ENCODE measurements at places on chromosomes 1 and 21. TPM values are rescaled to one million over a fixed set of nuclear protein-coding genes. Genes with fewer than 3 reads are reported as not detected.

DNA sequence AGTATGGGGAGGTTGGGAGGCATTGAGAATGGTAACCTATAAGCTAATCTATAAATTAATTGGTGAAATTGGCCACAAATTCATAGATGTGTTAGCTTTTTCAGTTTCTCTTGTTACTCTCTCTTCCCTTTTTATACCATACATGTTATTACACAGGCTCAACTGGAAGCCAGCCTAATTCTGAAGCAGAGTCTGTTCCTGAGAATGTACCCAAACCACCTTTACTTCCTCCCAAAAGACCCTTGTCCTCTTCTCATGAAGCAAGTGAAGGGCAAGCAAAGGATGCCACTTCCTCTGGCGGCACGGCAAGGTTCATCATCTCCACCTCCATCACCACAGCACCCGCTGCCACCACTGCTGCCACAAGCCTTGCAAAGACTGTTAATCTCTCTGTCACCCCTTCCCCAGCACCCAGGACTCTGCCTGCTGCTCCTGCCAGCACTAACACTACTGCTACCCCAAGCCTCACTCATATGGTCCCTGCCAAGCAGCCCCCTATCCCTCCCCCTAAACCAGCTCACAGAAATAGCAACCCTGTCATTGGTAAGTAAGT is 39.5 kb upstream of the RCC1 start:
- no peak for DNase-seq

Gene SLAMF7
- total RNA-seq: not detected

- no peak for DNase-seq
Measured at GRCh38 chr1:245991266-245991665, 515.8 kb downstream of the SMYD3 start.

Gene SLC25A34
- total RNA-seq: 1.2 TPM

GRCh38 chr1:241240069-241240468 is 116.9 kb downstream of the RGS7 start:
- DNase-seq: no peak
